SK-MEL-5 (cell line): ENCODE measurements at places on chromosomes 3 and 15. TPM values are rescaled to one million over a fixed set of nuclear protein-coding genes. Genes with fewer than 3 reads are reported as not detected.

- no peak for DNase-seq
These were observed 35.1 kb downstream of the HGD start for GRCh38 chr3:120646771-120647432.

DNA sequence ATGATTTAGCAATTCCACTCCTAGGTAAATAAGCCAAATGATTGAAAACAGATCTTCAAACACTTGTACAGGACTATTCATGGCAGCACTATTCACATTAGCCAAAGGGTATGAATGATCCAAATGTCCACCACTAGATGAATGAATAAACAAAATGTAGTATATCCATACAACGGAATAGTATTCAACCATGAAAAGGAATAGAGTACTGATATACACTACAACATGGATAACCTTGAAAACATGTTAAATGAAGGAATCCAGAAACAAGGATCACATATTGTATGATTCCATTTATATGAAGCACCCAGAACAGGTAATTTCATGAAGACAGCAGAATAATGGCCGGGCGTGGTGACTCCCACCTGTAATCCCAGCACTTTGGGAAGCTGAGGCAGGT lies 78.2 kb upstream of the IGF1R start:
- no peak for DNase-seq

Gene CDC25A
- total RNA-seq: 14.9 and 16.1 TPM in 2 replicates

Gene IQCF5
- not detected in 2 replicates for total RNA-seq
